ENCODE measurements at places on chromosomes 3 and 15.

DNA sequence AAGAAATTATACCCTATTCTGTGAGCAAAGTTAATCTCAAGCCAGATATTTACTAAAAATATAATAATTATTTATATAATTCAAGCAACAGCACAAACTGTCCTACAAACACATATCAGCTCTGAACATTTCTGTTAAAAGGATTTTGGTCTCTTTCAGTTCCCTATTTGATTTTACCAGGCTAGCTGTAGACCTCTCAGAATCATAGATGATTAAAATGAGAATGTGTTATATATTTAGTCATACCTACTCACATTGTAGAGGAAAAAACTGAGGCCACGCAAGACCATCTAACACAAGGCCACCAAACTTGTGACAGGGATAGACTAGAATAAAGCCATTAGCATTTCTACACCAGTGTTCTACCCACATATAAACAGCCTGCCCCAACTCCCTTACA lies 28.5 kb downstream of the ACKR4 start:
- H3K27me3 ChIP-seq = no peaks in the 10 kb centered on the region
- DNase-seq = no peak
- no peak overlapping the region for H3K27ac ChIP-seq
- peaks cover 14% of the 10 kb centered on the region for H3K4me1 ChIP-seq

- no peak for DNase-seq
- H3K4me3 ChIP-seq = no peak overlapping the region
- H3K4me1 ChIP-seq = no peaks in the 10 kb centered on the region
- H3K36me3 ChIP-seq = no peaks in the 10 kb centered on the region
- H3K27ac ChIP-seq = no peak overlapping the region
These were observed 59.6 kb downstream of the ITGA11 start for GRCh38 chr15:68372291-68372811.

- H3K4me1 ChIP-seq = peaks cover 10% of the 10 kb centered on the region
- H3K4me3 ChIP-seq = no peak overlapping the region
- H3K27ac ChIP-seq = no peak overlapping the region
- H3K36me3 ChIP-seq = no peaks in the 10 kb centered on the region
- no peak for DNase-seq
- H3K27me3 ChIP-seq = peaks cover 17% of the 10 kb centered on the region
These were observed 25.6 kb upstream of the GLCE start for GRCh38 chr15:69134791-69135190.

- peaks cover 4% of the 10 kb centered on the region for H3K27me3 ChIP-seq
- H3K36me3 ChIP-seq = no peaks in the 10 kb centered on the region
- no peak overlapping the region for H3K4me3 ChIP-seq
- no peaks in the 10 kb centered on the region for H3K4me1 ChIP-seq
These were observed 41.6 kb downstream of the MB21D2 start for GRCh38 chr3:192875971-192876565.

DNA sequence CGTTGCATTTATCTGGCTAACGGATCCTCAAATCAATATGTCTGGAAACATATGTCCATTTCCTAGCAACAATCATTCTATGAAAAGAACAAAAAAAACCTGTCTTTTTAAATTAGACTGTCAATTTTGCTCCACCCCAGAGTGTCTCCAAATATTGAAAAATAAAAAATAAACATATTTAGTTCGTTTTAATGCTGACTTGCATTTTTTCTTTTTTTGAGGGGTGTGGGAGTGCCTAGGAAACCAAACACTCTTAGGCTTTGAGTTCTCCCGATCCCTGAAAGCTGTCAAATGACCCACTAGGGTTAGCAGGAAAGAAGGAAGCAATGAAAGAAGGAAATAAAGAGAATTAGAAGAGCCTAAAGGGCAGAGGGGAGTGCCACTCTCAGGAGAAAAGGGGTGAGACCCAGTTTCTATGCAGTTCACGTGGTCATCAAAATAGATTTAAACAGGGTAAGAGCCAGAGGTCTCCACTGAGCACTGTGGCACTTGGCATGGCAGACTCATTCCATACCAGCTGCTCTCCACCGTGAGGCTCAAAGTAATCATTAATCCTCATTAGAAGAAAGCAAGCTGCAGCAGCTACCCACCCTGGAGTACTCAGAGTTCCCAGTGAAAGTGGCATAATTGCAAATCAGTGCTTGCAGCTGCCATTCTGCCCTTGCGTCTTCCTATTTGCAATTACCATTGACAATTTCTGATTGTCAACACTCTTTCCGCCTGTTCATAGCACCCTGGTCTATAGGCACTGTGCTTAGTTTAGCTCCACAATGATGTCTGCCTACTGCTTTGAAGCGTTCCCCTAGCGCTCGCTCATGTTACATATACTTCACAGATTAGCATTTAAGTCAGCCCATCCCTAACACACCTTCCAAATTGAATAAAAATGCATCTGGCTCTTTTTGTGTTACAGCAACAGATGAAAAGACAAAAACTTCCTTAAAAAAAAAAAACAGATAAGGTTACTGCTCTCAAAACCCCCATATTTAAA lies 32.3 kb downstream of the PDZRN3 start:
- H3K4me3 ChIP-seq = no peak overlapping the region
- DNase-seq = no peak
- H3K36me3 ChIP-seq = no peaks in the 10 kb centered on the region
- H3K27ac ChIP-seq = no peak overlapping the region
- no peaks in the 10 kb centered on the region for H3K4me1 ChIP-seq

DNA sequence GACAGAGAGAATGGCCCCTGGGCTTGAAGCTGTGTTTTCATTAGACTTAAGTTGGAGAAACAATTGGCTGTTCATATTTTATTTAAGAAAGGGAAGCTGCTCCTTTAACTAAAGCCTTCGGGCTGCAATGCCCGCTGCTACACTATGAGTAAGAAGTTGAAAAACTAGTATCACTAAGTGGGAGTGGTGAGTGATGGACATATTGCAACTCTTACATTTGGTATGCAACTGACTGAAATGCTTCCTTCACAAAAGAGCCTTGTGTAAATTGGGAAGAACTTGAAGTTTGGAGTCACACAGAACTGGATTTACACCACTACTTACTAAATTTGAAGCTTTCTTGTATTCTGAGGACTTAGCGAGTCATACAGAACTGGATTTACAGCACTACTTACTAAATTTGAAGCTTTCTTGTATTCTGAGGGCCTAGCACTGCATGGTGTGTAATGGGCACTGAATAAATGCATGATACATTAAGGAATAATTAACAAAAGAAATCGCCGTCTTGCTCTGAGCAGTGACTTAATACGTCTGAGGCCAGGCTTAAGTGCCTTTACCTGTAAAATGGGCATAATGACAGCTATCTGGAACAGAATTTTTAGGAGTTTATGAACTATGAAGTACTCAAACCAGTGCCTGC lies 149.5 kb downstream of the RYR3 start:
- no peak overlapping the region for H3K27ac ChIP-seq
- DNase-seq = no peak
- no peaks in the 10 kb centered on the region for H3K4me1 ChIP-seq
- H3K27me3 ChIP-seq = peaks cover 16% of the 10 kb centered on the region

DNA sequence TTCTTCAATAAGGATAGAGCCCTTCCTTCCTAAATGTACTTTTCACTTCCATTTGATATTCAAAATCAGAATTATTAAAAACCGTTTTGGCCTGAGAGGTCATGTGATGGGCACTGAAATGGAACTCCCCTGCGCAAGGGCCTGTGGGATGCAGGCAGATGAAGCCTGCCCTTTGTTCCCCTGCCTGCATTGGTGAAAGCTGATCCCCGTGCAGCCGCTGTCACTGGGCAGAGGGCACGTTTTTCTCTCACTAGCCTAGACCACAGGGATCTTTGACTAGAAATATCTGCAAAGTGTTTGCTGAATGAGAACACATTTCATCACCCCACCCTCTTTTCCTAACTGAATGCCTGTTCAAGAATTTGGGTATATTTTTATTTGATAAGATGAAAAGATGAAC lies 74.9 kb downstream of the TIPARP start:
- DNase-seq = no peak
- H3K4me1 ChIP-seq = no peaks in the 10 kb centered on the region
- H3K36me3 ChIP-seq = peaks cover 10% of the 10 kb centered on the region

DNA sequence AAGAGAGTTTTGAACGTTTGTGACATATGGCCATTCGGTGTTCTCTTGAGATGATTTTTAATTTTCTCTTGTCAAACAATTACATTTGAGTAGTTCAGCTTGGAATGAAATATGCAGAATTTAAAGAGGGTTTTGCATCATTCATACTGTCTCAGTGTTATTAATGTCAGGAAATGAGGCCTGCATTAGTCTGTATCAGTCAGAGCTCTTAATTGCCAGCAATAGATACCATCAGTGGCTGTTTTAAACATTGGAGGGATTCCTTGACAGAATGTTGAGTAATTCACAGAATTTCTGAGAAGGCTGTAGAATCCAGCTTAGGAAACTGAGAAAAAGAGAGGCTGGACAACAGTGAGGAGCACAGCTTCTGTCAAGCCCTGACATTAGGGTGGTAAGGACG lies 722.0 kb downstream of the NR2F2 start:
- no peak for DNase-seq
- no peak overlapping the region for H3K27ac ChIP-seq
- H3K4me1 ChIP-seq = no peaks in the 10 kb centered on the region

GRCh38 chr3:68504201-68504600 lies 428.1 kb downstream of the TAFA4 start:
- H3K4me3 ChIP-seq = no peak overlapping the region
- peaks cover 13% of the 10 kb centered on the region for H3K36me3 ChIP-seq
- H3K27ac ChIP-seq = no peak overlapping the region
- no peaks in the 10 kb centered on the region for H3K4me1 ChIP-seq
